T-helper 17 cell (primary cell): ENCODE measurements at places on chromosomes 1 and 21.

GRCh38 chr1:43319288-43319687, 18.3 kb upstream of the MPL start:
- DNase-seq: no peak
- H3K4me3 ChIP-seq: no peak overlapping the region
- H3K27me3 ChIP-seq: no peaks in the 10 kb centered on the region
- peaks cover 2% of the 10 kb centered on the region for H3K4me1 ChIP-seq

GRCh38 chr1:53893999-53894636, at the start of gene DIO1:
Gene DIO1 (plus strand): TSS chr1:53894187. CDS start chr1:53894211, 24 bp downstream.
- H3K4me3 ChIP-seq: no peak within 1 kb of the TSS
- H3K27ac ChIP-seq: no peak within 1 kb of the TSS
- H3K36me3 ChIP-seq: peaks cover 3% of the 10 kb centered on the region
- peaks cover 13% of the 10 kb centered on the region for H3K27me3 ChIP-seq
- no peak for DNase-seq

GRCh38 chr1:67094191-67094590, 40.2 kb upstream of the SLC35D1 start:
- no peak overlapping the region for H3K4me3 ChIP-seq
- peaks cover 19% of the 10 kb centered on the region for H3K27me3 ChIP-seq
- no peak overlapping the region for H3K27ac ChIP-seq
- no peak for DNase-seq
- H3K36me3 ChIP-seq: peaks cover 5% of the 10 kb centered on the region

DNA sequence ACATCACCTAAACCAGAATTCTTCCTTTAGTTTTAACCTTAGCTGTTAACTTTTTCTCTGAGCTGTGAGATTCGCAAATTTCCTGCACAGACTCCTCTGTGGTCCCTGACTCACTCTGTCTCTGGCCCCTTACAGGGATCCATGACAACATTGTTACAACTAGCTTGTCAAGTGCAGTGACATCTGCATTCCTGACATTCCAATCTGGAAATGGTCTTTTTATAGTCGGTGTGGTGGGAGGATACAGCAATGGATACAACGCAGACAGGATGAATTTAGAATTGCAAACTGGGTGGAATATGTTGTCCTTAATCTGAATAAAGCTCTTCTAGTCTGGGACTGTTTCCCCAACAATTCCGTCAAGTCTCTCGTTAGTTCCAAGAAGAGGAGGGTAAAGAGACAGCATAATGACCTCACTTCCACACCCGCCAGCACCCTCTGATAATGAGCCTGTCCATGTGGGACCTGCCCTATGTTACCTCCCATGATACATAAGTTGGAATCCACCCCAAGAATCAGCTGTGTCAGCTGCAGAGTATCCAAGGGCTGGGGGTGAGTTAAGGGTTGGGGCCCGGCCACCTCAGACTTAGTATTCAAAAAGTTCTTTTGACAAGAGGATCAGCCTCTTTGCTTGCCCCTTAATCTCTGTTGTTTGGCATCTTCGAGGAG, 49.4 kb downstream of the ILDR2 start:
- no peak overlapping the region for H3K4me3 ChIP-seq
- DNase-seq: no peak
- no peak overlapping the region for H3K27ac ChIP-seq
- H3K36me3 ChIP-seq: peaks cover 3% of the 10 kb centered on the region
- no peaks in the 10 kb centered on the region for H3K4me1 ChIP-seq

GRCh38 chr1:40824591-40825434, 37.4 kb downstream of the CITED4 start:
- DNase-seq: no peak
- no peak overlapping the region for H3K27ac ChIP-seq
- no peaks in the 10 kb centered on the region for H3K36me3 ChIP-seq
- H3K4me3 ChIP-seq: no peak overlapping the region
- no peaks in the 10 kb centered on the region for H3K27me3 ChIP-seq
